LNCaP clone FGC (cell line): ENCODE measurements at places on chromosomes 7 and 10.

DNA sequence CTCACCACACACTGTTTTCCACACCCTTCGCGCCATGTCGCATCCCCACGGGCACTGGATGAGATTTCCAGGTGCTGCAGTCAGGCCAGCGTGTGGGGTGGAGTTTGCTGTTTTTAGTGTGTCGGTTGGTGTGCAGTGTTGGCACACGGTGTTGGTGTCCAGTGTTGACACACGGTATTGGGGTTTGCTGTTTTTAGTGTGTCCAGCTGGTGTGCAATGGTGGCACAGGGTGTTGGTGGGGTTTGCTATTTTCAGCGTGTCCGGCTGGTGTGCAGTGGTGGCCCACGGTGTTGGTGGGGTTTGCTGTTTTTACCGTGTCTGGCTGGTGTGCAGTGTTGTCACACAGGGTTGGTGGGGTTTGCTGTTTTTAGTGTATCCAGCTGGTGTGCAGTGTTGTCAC is 20.1 kb upstream of the PRKAR1B start:
- DNase-seq = no peak

- no peak for DNase-seq
Measured at GRCh38 chr10:38103756-38104155, 9.6 kb downstream of the ZNF37A start.

GRCh38 chr10:50951365-50951764 is 65.9 kb upstream of the A1CF start:
- no peak for DNase-seq

DNA sequence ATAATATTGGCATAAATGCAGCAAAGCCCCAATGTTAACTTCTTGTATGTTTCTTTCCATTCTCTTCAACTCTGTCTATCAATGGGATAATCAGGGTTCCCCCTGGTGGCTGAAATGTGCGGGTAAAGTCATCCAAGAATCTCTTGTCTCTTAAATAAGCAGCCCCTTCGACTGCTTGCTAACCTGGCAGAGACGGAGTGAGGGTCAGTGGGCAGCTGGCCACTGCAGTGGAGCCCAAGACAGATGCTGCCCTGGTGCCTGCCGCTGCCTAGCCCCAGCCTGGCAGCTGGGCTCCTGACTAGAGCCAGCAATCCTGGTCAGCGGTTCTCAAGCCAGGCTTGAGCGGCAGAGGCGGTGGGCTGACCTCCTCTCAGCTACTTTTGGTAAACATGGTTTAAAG is 248.9 kb downstream of the COBL start:
- peak; percentile 46 for DNase-seq

- DNase-seq = no peak
Measured at GRCh38 chr7:146768957-146769356, 652.4 kb downstream of the CNTNAP2 start.

DNA sequence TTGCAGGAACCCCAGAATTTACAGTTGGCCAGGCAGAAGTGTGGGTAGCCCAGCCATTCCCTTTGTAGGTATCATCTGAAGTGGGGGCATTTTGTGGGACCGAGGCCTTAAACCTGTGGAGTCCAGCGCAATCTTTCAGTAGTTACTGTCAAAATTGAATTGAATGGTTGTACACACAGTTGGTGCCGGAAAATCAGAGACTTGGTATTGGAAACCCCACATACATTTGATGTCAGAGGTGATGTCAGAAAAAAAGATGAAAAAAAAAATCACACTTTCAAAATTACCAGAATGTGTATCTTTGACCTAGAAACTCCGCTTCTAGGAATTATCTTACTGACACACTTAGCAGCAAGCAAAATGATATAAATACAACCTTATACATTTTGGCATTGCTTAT is 153.8 kb upstream of the PLXNA4 start:
- DNase-seq = no peak

GRCh38 chr10:124040451-124041188 is 52.8 kb downstream of the CHST15 start:
- no peak for DNase-seq

DNA sequence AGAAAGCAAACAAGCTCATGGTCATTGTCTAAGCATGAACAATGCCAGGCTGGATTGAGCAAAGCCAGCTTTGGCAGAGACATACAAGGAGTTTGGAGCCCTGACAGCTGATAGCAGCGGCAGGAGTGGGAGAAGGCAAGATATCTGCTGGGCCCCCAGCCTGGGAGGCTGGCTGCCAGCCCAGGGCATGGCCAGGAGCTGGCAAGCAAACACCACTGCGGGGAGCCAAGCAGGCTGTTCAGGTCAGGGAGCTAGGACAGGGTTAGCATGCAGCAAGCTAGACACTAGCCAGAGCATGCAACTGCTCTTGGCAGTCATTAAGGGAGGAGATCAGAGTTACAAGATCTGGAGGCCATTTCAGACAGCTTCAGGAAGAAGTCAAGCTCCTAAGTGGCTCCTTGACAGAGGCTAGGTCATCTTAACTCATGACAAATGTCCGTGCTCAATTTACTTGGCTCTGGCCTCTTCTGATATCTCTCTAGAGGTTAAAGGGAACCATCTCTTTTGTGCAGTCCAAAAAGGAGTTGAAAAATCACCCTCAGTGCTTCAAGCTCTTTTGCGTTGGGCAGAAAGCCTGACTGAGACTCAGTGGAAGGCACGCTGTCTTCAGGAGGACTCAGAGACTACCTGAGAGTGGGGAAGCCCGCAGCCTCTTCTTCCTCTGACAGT is 436.8 kb upstream of the C7orf33 start:
- peak; percentile 93 for DNase-seq
